Skeletal muscle cell (primary cell): ENCODE measurements at places on chromosomes 7 and 10.

DNA sequence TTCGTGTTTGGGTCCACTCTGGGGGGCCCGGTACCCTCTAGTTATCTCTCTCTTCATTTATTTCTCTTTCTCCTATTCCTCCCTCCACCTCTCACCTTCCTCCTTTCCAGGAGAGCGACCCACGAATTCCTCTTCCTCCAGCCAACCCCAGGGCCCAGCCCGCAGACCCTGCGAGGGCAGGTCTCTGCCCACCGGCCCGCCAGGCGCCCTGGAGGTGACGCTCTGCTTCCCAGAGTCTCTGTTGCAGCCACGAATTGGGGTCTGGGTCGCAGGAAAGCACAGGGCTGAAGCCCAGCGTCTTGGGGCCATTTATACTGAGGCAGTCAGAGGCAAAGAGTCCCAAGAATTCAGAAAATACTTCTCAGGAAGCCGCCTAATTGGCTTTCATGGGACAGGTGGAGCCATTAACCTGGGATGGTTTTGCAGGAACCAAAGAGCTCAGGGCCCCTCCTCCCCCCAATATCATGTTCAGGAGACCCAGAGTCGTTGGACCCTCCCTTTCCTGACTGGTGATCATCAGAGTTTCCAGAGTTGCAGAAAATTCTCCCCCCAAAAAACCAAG lies 2.7 kb upstream of the EN2 start:
- no peak for DNase-seq

DNA sequence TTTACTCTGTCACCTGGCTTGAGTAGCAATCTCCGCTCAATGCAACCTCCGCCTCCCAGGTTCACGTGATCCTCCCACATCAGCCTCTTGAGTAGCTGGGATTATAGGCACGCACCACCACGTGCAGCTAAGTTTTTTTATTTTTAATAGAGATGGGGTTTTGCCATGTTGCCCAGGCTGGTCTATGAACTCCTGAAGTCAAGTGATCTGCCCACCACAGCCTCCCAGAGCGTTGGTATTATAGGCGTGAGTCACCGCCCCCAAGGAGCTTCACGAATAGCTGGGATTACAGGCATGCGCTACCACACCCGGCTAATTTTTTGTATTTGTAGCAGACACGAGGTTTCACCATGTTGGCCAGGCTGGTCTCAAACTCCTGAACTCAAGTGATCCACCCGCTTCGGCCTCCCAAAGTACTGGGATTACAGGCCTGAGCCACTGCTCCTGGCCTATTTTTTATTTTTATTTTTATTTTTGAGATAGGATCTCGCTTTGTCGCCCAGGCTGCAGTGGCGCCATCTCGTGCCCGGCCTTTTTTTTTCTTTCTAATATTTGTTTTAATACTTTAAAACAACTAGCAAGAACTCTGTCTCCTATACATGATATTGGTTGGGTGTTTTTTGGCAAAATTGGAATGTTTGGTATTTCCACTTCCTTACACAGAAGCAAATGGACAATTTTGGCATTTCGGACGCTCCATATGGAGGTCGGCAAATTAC lies 1.1 kb downstream of the EFCAB10 start:
- no peak for DNase-seq

GRCh38 chr7:4297918-4298219 lies 384.2 kb upstream of the FOXK1 start:
- no peak for DNase-seq

DNA sequence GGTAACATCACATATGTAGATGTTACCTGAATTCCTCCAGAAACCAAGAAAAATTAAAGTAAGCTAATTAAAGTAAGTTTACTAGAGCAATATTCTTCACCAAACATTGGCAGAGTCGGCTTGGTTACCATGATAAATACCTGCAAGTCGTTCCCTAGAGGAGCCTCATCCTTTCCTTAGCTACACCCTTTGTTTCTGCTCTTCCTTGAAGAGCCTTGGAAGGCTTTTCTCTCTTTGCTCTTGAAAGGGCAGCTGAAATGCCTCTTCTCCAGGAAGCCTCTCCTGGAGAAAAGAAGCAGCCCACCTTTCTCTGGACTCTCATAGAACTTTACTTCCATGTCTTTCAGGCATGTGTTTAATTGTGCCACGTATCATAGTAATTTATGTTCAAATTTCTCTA lies 34.9 kb upstream of the CALD1 start:
- no peak for DNase-seq

DNA sequence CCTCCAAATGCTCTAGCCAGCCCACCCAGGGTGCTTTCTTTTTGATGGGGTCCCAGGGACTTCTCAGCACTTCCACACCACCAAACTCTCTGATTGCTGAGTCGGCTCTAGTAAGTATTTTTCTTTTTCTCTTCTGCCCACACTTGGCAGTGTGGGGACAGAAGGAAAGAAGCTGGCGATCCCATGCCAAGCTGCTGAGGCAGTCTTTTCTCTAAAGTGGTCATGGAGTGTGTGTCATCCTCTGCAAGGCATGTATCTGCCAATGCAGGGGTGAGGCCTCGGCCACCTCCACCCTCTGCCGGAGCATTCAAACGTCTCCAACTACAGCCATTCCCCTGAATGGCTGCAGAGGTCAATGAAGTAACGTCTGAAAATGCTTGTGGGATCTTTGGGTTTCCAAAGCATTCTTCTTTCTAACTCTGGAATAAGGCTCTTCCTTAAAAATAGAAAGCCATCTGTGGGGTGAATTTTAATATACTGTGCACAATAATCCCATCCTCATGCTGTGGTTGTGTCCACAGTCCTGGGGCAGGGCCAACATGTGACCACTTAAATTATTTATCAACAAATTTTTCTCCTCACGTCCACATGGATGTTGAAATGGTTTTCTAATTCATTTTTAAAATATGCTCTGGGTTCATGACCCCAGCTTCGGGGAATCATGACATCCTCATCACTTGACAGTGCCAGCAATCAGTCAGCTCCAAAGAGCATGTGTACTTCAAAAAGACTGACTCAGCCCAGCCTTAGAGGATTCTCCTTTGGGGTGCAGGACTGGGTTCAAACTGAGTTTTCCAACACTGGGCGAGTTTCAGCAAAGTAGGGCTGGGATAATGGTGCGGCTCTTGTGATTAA lies 171.3 kb upstream of the ITGB1 start:
- DNase-seq: peak; percentile 94

GRCh38 chr10:95640891-95641315 lies 15.6 kb downstream of the ALDH18A1 start:
- no peak for DNase-seq

- no peak for DNase-seq
Observed at GRCh38 chr7:45036317-45036716, 36.3 kb downstream of the CCM2 start.

DNA sequence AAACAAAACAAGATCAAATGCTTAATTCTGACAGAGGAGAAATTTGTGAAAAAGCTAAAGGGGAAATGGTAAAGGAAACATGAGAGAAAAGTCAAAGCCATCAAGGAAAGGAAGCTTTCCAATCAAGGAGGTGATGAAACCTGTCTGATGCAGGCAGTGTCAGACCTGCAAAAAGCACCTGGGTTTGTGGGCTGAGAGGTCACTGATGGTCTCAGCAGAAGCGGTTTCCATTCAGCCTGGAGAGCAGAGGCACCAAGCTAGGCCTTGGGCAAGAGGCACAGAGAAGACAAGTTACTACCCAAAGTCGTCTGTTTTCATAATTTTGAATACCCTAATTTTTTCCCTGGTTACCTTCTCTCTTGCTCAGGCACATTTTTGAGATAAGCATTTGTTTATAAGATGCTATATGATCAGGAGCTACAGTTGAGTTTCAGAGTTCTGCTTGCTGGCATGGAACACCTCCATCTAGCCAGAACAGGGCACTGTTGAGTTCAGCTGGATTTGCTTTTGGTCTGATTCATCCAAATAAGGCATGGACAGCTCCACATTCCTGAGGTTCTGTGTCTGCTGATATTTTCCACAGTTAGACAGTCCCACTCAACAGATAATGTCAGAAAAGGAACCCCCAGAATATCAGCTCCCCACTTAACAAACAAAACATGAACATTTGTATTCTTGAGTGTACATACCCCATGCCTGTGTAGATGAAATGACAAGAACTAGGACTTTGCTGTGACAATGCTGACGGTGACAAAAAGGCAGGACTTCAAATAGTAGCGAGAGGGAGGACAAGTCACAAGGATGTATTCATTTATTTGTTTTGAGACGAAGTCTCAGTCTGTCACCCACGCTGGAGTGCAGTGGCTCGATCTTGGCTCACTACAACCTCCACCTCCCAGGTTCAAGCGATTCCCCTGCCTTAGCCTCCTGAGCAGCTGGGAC lies 4.9 kb upstream of the PPIA start:
- DNase-seq: no peak

DNA sequence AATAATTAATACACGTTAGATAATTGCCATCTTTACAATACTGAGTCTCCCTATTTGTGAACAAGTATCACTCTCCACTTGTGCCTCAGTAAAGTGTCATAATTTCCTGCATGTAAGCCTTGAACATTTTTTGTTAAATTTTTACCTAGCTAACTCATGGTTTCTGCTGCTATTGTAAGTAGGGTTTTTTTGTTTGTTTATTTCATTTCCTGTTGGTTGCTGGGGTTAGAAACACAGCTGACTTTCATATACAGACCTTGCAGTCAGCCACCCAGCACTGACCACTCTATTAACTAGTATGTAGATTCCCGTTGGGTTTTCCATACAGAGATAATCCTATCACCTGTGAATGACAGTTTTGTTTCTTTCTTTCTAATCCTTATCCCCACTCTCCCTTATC lies 133.3 kb downstream of the MPP7 start:
- DNase-seq: no peak

DNA sequence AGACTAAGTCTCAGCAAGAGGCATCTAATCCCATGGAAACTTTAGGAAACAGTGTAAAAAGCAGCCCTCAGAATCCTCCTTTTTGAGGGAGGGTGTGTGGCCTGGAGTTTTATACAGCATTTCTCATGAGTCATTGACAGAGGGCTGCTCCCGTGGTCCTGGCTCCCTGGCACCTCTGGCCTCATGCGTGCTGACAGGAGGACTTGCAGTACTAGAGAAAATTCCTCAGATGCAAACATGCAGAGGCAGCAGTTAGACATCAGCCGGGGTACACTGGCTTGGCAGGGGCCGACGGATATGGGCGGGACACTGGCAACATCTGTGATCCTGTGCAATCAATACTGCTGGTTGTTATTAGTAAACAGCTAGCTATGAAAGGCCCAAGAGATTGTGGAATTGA lies 925.1 kb upstream of the CELF2 start:
- DNase-seq: peak; percentile 49

DNA sequence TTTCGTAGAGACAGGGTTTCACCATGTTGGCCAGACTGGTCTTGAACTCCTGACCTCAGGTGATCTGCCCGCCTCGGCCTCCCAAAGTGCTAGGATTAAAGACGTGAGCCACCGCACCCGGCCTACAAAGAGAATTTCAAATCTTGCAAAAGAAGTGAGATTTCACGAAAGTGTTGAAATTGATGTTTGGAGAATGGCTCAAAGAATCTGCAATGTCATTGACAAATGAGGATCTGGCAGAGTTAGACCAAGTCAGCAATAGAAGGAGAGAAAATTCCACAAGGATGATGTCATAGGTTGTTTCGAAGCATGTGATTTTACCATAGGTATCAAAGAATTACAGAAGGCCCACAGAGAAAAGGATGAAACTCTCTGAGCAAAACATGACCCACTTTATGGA lies 71.7 kb downstream of the LYZL2 start:
- DNase-seq: peak; percentile 8

DNA sequence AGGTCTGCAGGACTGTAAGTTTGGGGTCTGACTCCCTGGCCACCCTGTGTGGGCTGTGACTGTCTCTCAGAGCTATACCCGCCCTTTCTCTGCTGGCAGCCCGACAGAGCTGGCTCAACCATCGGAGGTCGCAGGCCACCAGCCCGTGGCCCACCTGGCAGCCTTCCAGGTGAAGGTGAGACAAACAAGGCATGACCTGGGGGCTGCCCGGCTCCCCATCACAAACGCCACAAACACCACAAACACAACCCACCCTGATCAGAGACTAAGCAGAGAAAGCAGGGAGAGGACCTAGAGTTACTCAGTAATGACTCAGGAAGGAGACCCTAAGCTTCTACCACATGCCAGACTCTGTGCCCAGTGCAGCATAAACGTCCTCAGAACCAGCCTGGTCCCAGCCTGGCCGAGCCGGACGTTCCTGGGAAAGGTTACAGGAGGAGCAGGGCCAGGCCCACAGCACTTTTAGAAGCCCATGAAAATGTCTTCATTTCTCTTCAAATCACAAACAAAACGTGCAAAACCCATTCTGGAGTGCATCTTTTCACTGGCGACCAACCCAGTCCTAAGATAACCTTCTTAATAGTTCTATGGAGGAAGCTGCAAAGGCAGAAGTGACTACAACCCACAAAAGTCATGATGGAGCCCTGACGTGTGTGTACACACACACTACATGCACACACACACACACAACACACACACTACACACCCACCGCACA lies 66.8 kb downstream of the MKI67 start:
- no peak for DNase-seq

DNA sequence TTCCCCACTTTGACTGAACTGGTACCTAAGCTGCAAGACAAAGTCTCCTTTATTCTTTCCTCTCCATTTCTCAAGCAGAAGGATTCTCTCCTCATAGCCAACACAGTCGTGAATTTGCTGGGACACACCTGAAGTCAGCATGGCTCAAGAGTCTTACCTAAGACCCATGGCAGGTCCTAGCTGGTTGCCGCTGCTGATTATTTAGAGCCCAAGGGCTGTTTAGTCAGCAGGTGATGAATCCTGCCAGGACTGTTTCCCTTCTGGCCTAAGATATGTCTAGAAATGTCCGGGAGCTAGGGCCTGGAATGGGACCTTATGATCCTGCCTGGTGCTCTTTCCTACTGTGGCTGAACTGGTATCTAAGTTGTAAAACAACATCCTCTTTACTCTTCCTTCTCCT lies 82.8 kb downstream of the AHCYL2 start:
- DNase-seq: no peak

GRCh38 chr7:137771679-137772078 lies 75.1 kb downstream of the DGKI start:
- peak; percentile 80 for DNase-seq

GRCh38 chr7:115831371-115831770 lies 199.2 kb downstream of the TFEC start:
- no peak for DNase-seq

DNA sequence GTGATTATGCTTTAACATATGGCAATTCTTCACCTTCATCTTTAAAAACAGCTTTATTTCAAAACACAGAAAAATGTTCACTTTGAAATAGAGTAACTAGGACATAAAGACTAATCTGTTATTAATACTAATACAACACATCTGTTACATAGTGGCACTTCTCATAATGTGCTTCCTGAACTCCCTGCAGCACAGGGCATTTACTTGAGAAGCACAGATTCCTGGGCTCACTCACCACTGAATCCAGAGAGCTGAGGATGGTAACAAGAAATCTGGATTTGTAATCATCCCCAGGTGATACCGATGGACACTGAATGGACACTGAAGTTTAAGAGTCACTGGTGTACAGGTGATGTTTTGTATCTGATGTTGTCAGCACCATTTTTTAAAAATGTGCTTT lies 96.1 kb downstream of the COL28A1 start:
- DNase-seq: no peak
